Lung microvascular endothelial cell (primary cell): ENCODE measurements at places on chromosomes 5 and 9.

- no peak for DNase-seq
Measured at GRCh38 chr5:77871946-77872345, 95.8 kb upstream of the TBCA start.

DNA sequence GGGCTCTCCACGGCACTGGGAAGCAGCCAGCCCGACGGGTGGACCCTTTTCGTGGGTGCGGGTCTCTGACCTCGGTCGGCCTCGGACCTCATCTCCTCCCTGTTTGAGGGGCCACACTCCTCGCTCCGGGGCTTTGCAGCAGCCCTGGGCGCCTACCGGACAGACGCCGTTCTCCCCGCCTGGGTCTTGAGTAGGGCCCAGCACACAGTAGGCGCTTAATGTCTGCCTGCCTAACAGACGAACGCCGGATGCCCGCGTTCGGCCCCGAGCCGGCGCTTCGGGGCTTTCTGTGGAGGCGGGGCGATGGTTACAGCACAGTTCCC is 842 bp upstream of the GTF3C5 start:
- no peak for DNase-seq

- no peak for DNase-seq
Measured at GRCh38 chr5:116897291-116897690, 322.7 kb upstream of the SEMA6A start.

DNA sequence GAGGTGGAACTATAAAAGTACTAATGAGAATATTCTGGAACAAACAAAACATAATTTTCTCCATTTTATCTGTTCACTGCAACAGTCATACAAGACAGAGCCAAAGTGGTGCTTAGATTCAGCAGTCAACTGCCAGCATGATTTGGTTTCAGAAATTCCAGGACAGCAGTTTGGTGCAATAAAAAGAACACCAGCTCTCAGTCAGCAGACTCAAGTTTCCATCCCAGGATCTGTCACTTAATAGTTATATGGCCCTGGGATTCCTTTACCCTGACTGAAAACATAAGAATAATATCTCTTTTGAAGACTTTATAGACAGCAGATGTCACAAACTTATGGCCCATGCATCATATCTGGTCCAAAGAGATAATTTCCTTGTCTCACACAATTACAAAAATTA is 92.8 kb upstream of the RASEF start:
- DNase-seq = no peak

GRCh38 chr9:78663369-78663768 is 366.4 kb downstream of the PSAT1 start:
- no peak for DNase-seq
